ENCODE measurements at places on chromosomes 16 and 17.

- DNase-seq = no peak
Measured at GRCh38 chr16:50272111-50272571, 5.8 kb downstream of the ADCY7 start.

- DNase-seq = no peak
Measured at GRCh38 chr17:17455173-17455572, 21.6 kb upstream of the MED9 start.

DNA sequence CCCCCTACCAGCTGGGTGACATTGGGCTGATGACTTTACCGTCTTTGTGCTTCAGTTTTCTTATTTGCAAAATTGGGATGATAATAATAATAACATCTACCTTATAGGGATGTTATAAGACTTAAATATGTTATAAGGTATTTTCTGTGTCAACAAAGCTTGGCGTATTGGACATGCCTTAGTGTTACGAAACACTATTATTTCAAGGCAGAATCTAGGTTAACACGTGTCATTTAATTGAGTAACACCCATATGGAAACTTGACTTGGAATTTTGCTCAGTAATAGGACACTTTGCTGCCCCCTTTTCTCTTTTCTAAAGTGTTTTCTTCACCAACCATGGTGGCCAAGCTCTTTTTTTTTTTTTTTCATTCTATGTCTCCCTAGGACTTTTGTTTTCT is 294.2 kb upstream of the SALL1 start:
- no peak for DNase-seq

DNA sequence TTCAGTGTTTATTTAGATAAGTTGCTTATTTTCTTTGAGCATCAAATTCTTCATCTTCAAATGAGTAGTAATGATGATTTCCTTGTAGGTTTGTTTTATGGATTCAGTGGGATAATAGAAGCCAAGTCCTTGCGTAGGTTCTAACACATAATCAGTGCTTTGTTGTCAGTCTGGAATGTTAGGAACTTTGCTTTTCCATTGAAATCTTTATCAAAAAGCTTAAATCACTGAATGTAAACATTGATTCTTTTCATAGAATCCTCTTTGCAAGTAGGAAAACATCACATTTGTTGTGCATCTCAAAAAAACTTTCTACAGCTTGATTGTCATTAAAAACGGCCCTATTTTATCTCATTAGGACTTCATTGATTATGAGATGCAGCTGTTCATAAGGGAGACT is 490.3 kb upstream of the GOT2 start:
- DNase-seq = no peak

- DNase-seq = no peak
Measured at GRCh38 chr17:38996660-38997337, 29.6 kb upstream of the FBXO47 start.

GRCh38 chr17:18138065-18138749 is 29.7 kb downstream of the MYO15A start:
- no peak for DNase-seq

DNA sequence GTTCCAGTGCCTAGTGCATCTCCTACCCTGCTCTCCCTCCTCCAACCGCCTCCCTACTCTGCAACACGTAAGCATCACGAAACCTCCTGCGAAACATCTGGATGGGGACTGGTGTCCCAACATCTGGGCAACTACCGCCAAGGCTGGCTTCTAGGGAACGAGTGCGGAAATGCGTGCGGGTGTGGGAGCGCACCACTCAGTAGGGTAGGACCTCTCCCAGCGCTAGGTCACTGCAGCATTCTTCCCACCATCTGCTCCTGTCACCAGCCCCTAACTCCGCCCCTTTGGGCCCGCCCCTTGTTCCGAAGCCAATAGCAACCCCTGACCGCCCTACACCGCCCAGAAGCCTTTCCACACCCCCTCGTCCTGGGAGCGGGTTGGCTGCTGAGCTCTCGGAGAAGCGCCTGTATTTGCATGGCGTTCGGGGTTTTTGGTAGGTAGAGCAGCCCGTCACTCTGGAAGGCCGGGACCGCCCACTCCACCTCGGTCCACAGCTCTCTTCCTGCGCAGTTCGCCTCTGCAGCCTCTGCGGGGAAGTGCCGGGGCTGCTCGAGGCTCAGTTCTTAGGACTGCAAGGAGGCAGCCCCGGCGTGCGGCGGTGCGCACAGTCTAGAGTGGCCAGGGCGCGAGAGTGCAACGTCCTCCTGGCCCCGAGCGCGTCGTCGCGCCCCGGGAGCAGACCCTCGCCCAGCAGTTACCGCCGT is at the start of gene HS3ST3B1:
HS3ST3B1 (plus strand) TSS at position 507 of the 704 bp plus-strand sequence. CDS start 438 bp downstream, outside the sequence.
- peak; percentile 96 for DNase-seq

DNA sequence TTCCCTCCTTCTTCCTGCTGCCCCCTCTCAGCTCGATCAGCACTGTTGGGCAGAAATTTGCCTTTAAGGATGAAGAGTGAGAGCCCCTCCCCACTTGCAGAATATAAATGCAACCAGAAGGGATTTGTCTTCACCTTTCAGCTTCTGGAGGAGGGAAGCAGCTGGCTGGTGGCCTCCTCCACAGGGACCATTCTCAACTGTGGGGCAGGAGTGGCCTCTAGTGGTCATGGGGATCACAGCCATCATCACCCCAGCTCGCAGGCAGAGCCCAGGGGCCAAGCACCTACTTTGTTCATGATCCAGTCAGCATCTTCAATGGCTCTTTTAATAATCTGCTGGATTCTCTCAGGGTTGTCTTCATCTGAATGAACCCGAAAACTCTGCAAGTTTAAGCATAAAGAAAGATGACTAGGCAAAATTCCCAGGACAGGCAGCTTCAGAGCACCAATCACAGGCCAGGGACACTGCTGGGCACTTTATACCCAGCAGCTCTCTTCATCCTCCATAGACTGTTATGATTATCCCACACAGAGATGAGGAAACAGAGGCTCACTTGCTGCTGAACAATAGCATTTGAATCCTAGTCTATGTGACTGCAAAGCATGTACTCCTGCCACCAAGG is 13.1 kb downstream of the LYRM9 start:
- no peak for DNase-seq

- no peak for DNase-seq
Measured at GRCh38 chr16:69115361-69115760, 9.9 kb downstream of the HAS3 start.

DNA sequence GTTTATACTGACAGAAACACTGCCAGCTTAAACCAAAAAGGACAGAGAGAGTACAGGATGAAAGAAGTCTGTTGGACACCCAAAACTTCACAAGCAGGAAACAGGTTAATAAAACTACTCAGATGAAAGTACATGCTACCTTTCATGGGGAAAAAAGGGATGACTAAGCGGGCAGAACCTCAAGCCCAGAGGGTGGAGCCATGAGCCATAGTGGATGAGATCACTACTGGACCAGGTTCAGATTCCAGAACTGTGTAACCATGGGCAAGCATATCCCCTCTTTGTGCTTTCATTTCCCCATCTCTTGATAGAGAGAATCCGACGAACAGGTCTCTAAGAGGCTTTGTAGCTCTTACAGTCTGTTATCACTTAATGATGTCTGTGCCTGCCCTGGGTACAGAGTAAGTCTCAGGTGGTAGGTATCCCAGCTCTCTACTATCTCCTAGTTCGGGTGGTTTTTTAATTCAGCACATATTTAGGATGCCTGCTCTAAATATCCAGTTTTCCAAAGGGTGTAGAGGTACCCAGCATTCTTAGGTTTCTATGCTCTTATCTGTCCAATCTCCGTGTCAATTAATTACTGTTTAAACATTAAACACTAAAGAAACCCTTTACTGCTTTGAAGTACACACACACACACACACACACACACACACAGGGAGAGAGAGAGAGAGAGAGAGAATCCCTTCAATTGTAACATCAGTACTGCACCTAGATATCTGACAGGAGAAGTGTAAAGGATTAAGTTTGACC is 206.7 kb downstream of the ZNF423 start:
- DNase-seq = no peak

DNA sequence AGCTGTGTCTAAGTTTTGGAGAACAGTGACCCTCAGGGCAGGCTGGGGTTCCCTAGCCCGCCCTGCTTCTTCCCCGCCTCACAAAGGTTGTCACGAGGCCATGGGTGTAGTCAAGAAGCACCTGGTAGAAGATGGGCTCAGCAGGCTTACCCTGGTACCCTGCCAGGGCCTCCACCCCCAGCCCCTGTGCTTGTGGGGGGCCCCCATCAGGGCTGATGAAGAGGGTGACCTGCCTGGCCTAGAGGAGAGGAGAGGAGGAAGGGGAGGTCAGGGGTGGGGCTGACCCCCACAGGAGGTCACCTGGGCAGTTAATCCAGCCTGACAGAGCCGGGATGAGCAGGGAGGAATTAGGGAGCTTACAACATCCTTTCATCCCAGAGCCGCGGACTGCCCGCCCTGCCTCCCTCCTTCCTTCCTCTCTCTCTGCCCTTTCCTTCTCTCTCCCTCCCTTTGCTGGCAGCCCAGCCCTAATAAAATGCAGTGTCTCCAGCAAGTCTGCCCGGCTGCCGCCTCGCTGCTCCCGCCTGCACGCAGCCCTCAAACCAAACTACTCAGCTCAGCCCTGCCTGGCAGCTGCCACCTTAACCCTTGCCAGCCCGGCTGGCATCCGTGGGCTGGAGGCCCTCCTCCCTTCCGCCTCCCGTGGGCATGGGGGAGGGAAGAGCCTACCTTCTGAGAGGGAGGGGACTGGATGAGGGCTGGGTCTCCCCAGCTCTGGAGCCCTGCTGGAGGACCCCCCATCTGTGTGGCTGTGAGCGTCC is 7.2 kb downstream of the DLX3 start:
- no peak for DNase-seq

DNA sequence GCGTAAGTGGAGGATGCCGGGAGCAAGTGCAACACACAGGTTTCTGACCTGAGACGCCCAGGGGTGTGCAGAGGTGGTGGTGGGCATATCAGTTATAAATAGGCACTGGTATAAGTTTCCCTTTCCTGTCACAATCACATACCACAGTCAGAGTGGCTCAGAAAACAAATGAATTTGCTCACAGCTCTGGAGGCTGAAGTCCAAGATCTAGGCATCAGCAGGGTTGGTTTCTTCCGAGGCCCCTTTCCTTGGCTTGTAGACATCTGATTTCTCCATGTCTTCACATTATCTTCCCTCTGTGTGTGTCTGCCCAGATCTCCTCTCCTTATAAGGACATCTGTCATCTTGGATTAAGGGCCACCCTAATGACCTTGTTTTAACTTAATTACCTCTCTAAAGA is 250.5 kb upstream of the TNRC6C start:
- no peak for DNase-seq

DNA sequence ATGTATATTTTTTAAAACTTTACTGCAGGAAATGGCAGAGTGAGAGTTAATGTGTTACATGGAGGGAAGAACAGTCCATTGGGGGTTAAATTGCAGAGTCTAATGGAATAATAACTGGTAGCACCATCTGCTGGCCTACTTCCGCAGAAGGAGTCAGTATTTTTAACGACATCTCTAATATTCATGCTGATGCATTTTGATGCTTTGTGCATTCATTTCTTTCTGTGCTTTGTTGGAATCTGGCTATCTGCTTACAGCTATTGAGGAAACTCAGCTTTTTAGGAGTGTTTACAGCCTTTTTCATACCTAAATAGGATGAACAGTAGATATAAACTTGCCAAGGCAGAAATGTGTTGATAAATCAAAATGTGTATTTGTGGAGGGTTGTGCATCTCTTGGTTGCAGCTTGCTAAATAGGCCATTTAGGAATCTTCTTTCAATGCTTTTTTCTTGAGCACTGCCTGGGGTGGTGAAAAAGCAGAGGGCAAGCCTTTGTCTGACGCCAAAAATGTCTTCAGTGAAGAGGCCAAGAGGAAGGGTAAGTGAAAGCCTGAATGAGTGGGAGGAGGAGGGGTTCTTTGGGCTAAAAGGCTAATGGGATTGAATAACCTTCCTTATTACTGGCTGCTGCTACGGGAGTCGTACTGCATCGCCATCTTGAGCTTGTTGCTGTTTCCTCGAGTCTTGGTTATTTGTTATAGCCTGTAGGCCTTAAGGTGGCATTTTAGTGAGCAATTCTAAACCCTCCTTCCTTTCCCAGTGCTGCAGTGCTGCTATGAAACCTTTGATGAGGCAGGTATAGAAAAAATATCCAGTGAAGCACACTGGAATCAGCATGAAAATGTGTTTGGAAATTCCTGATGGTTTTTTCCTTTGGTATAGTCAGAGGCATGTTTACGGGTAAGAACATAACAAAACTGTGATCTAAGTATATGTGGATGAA is 153.3 kb downstream of the CHD9 start:
- DNase-seq = no peak

- DNase-seq = no peak
Measured at GRCh38 chr16:15485175-15485574, 50.8 kb downstream of the BMERB1 start.

DNA sequence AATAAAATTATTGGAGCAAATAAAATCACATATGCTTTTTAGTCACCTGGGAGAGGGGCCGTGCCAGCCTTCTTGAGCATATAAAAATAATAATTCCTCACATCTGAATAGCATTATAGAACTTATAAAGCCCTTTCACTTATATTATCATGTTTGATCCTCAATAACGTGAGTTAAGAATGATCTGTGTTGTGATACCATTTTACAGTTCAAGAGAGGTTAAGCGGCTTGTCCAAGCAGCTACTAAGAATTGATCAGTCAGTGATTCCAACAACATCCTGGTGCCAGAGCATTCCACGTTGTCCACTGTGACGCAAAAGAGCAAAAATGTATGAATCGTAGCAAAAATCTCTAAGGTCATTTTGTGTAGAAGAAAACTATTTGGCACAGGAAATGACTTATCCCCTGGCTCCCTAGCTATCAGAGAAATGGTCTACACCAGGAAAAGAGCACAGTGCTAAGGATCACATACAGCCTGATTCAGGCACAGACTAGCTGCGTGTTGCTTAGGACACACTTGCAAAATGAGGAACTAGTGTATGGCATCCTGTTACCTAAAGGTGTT is 33.0 kb downstream of the ANKFN1 start:
- DNase-seq = no peak

- DNase-seq = no peak
Measured at GRCh38 chr17:75048249-75048878, 1.3 kb downstream of the KCTD2 start.

GRCh38 chr17:49566668-49567071 is 9.0 kb upstream of the NXPH3 start:
- DNase-seq = no peak

DNA sequence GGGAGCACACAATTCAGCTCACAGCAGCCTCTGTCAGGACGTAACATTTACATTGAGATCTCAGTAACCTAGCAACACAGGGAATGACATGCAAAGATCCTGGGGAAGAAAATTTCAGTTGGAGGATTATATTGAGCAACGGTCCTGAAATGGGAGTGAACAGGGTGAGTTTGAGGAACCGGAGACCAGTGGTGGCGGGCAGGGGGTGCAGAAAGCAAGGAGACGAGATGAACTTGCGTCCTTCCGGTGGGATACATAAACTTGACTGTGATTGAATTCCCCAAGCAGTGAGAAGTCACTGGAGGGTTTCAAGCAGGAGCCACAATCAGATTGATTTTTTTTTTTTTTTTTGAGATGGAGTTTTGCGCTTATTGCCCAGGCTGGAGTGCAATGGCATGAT is 51.5 kb downstream of the SHISA6 start:
- no peak for DNase-seq

- no peak for DNase-seq
Measured at GRCh38 chr17:58325289-58325726, 3.3 kb downstream of the TSPOAP1 start.

- DNase-seq = no peak
Measured at GRCh38 chr17:39026980-39027451, 59.8 kb upstream of the FBXO47 start.
